ENCODE measurements at places on chromosomes 16 and 17. TPM values are rescaled to one million over a fixed set of nuclear protein-coding genes. Genes with fewer than 3 reads are reported as not detected.
A peak's percentile ranks its signal among the peaks of the same experiment; 100 is the strongest.

RPAIN gene
- total RNA-seq, result 53.5 TPM

DNA sequence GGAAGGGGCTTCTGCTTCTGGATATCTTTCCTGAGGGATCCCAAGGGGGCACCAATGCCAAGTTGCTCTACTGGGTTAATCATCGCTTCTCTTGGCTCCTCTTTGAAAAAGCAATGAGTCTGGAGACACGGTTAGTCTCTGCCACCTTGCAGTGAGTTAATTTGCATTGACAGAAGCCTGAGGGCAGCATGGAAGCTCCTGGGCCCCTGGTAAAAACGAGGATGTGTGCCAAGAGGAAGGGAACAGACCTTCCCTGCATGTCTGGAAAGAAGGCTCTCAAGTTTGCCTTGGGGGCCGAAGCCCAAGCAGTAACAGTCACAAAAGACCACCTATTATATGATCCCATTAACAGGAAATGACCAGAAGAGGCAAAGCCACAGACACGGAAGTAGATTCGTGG lies 86.7 kb downstream of the IRX5 start:
- DNase-seq, result no peak

DNA sequence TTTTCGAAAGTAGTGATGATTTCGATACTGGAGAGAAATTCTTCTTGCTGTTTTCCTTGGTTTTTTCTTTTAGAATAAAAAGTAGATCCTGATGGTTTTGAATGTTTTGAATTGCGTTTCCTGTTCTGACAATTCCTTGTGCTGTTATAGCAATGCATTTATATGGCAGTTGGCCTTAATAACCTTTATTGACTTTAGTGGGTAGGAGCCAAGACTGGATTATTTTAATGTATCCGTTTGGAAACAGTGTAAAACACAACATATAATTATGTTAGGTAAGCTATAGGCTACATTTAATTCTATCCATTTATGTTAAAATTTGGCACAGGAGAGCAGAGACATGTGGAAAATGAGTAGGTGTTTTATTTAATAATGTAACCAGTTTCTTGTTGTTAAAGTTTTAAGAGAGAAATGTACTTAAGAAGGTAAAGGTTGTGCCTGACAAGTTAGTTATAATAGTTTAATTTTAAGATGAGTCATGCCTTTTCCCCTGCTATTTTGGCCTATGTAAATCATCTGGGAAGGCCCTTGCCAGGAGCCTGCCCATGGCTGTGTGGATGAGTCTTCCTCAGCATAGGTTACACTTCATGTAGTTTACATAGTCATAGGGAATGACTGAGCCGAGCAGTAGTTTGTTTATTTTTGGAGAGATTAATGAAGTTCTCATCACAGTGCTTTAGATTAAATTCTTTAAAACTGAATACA lies 189.9 kb downstream of the FTO start:
- no peak for DNase-seq

GRCh38 chr16:17078931-17079631 lies 391.7 kb downstream of the XYLT1 start:
- DNase-seq, result no peak

GRCh38 chr17:57341611-57342540 lies 85.6 kb downstream of the MSI2 start:
- DNase-seq, result no peak

DNA sequence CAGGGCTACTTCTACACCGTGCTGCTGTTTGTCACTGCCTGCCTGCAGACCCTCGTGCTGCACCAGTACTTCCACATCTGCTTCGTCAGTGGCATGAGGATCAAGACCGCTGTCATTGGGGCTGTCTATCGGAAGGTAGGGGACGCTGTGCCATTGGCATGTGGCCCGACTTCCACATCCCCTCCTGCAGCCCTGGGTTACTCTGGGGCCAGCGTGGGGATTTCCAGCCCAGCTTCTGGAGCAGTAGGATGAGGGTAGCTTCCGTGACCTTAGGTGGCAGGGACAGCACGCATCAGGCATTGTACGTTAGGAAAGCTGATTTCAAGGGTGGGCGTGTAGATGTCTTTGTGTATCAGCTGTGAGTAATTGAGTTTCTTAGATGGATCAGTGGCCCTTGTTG lies 96.5 kb downstream of the ABCC1 start:
- no peak for DNase-seq

- no peak for DNase-seq
Observed at GRCh38 chr17:72498364-72499210, 377.8 kb downstream of the SOX9 start.

TK2 gene
- 8.6 TPM for total RNA-seq

DNA sequence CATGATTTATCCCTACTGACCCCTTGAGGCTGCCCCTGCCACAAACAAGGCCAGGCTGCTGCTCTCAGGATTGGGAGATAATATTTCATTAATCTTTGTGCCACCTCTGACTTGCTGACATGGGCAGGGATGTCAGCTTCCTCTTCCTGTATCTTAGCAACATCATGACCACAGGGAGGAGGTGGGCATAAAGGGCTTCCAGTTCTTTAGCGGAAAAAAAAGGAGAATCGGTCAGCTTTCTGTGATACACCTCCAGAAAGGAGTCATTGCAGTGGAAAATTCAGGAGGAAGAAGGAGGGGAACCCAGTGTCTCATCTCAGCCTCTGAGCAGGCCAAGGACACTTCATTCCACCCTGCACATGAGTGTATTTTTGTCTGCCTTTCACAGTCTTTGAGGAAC lies 206.8 kb upstream of the SDK2 start:
- DNase-seq, result no peak

DNA sequence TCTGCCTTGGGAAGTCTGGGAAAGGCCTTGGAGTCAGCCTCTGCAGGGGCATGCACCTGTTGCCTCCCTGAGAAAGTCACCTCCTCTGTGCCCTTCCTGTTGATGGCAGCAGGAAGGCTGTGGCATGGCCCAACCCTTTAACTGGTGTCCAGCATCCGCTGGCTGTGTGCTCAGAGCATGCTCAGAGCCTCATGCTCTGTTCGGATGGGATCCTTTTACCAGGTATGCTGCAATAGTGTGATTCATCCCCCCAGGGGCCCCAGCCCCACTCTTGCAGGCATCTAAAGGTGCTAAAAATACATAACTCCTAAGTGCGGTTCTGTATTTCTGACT lies 24.9 kb downstream of the KLHL36 start:
- peak; percentile 58 for DNase-seq

GRCh38 chr16:31877876-31878642 lies 4.5 kb downstream of the ZNF267 start:
- DNase-seq, result no peak

DNA sequence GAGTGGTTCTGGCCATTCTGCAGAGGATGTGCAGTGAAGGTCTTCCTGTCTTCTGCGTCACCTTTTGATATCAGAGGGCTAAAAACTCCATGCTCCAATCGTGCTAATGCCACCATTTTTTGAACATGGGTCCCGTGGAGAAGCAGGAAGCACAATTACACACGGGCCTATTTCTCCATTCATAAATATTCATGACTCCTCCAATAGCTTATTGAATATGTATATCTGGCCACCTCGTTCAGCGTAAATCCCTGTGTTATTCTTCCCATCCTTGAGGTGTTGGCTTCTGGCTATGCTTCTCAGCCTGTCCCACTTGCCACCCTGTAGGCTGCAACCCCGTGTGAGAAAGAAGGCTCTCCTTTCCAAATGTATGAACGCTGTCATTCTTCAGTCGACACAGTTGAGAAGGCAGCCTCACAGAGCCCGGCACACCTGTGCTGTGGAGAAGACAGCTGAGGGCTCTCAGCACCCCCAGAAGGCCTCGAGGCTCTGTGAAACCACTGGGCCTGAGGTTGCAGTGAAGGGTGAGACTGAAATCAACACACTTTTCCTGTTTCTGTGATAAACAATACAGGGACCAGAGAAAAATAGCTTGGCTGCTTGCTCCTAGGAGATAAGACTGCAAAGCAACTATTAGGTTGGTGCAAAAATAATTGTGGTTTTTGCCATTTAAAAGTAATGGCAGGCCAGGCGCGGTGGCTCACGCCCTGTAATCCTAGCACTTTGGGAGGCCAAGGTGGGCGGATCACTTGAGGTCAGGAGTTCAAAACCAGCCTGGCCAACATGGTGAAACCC lies 4.9 kb upstream of the ANKRD40CL start:
- DNase-seq, result peak; percentile 37

GRCh38 chr16:11543661-11544393 lies 42.9 kb downstream of the LITAF start:
- DNase-seq, result peak; percentile 21

PARD6A gene
- 13.6 TPM for total RNA-seq

- no peak for DNase-seq
Observed at GRCh38 chr17:49667854-49668253, 10.0 kb downstream of the SPOP start.

DNA sequence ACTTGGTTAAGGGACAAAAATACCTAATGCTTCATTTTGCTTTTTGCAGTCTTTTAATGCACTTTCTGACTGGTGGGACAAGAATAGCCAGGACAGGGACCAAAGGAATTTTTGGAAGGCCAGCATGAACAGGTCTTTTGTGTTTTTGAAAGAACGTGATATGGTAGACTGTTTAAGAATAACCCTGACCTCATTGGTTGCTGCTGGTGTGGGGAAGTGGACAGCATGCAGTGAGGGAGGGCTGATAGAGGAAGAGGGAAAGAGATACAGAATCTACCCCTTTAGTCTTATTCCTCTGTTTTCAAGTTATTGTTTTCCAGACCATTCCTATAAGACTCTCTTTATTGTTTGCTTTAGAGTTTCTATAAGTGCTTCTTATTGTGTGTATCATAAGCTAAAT lies 816.2 kb downstream of the CDH11 start:
- peak; percentile 81 for DNase-seq

DNA sequence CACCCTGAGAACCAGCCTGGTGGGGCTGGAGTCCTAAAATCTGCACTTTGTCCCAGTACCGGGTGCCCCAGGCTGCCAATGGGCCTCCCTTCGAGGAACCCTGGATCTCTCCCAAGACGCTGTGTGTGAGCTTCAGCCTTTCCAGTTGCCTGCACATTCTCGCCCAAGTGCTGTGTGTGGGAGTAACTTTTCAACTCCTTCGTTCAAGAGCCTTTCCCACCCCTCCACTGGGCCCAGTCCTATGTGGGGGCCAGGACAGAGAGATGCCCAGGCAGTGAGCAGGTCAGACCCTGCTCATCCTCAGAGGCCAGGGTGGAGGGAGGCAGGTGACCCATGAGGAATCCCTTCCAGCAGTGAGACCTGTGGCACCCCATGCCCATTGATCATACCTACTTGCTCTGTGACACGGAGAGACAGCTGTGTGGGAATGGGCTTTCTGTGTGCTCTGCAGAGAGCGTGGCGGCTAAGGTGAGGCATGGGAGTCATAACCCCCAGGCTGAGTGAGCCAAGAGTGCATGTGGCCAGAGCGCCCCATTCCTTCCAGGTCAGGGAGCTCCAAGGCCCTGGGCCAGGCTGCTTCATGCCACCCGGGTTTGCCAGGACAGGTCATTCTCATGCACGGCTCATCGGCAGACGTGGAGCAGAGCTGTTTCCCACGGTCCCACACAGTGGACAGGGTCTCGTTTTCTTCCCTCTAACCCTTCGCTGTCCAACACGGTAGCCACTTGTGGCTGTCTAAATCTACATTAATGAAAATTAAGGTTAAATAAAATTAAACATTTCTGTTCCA lies 154.4 kb downstream of the CLEC16A start:
- DNase-seq, result no peak

DNA sequence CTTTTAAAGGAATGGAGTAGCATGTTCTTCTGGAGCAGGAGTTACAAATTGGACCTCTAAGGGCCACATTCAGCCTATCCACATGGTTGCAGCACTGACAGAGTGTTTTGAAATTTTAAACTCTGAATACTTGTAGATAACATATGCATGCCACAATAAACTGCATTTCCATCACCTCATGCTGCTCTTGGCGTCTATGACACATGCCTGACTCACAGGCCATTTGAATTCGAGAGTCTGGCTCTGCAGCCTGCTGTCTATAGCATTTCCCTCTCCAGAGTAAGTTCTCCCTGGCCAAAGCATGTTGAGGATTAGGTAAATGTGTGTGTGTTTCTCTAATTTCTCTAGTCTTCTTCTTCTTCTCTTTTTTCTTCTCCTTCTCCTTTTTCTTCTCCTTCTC lies 28.7 kb upstream of the MYOCD start:
- DNase-seq, result peak; percentile 15

CCDC200 gene
- total RNA-seq, result not detected

Measured in Karpas-422 (cell line).